ENCODE measurements at places on chromosomes 13 and 19.

- DNase-seq = no peak
Observed at GRCh38 chr13:69604698-69605097, 502.9 kb upstream of the ATXN8OS start.

GRCh38 chr19:4016903-4017638, 9.5 kb downstream of the PIAS4 start:
- DNase-seq = no peak

- DNase-seq = no peak
Observed at GRCh38 chr13:73281746-73282145, 222.9 kb downstream of the KLF5 start.

- DNase-seq = no peak
Observed at GRCh38 chr13:49304763-49305700, 57.3 kb downstream of the CDADC1 start.

DNA sequence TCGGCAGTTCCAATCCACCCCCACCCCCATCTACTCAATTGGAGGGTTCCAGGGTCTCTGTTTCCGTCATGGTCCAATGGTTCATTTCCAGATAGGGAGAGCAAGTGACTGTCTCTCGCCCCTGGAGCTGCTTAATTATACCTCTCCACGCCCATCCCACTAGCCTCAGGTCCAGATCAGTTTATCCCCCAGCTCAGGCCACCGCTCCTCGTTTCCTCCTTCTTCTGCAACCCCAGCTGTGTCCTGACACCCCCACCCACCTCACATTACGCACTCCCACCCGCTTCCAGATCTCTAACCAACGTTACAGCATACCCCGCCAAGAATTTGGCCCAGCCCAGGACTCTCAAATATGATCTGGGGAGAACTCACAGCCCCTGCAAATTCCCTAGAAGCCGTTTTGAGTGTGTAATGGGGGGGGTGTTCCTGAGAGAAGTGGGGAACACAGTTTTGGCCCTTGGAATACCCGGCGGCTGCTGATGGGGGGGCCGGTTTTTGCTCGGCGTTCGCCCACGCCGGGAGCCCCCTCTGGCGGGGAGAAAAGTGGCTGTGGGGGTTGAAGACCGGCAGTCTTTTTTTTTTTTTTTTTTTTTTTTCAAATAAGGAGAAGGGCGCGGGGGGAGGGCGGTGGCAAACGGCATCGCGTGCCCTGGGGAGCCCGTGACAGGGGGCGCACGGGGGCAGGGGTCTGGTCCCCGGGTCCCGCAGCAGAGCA, 1.7 kb upstream of the PDE4A start:
- DNase-seq = no peak

- peak; percentile 41 for DNase-seq
Observed at GRCh38 chr19:43562698-43563241, 12.6 kb downstream of the XRCC1 start.

DNA sequence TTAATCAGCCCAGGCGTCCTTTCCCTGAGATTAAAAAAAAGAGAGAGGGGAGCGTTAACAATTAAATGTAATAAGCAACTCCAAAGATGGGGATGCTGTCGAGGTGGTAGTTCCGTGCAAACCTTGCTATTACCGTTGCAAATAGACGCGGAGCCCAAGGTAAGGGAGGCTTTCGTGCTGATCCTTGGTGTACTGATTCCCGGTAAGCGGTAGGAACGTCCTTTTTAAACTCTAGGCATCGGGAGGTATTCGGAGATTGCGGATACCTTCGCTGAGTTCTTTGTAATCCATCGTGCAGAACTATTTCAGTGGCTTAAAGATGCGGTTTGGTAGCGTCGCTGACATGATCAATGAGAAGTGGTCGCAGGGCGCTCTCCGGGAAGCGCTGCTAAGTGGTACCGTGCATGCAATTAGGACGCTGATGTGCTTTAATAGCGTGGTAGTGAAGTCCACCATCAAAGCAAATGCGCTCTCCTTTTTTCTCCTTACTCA, 3.1 kb downstream of the SLITRK5 start:
- DNase-seq = no peak

DNA sequence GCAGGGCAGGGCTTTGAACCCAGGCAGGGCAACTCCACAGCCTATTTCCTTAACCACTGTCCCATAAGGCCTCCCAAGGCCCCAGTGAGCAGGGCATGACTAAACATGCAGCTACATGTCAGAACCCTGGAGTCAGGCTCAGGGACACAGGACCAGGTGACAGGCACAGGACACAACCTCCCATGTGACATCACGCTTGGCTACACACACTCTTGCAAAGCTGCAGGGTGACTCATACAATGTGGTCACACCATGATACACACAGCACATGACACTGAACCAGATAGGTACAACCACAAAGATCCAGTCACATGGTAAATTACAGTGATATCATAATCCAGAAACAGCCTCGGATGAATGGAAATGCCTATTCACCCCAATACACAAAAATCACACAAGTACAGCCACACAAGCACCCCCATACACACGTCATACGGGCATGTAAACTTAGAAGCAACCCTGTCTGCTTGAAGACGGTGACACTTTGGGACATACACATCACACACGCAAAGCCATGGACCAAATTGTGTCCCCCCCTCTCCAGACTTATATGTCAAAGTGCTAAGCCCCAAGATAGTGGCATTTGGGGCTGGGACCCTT, 14.5 kb downstream of the KLK4 start:
- DNase-seq = peak; percentile 9

GRCh38 chr13:111861766-111862366, 205.1 kb upstream of the SOX1 start:
- no peak for DNase-seq

DNA sequence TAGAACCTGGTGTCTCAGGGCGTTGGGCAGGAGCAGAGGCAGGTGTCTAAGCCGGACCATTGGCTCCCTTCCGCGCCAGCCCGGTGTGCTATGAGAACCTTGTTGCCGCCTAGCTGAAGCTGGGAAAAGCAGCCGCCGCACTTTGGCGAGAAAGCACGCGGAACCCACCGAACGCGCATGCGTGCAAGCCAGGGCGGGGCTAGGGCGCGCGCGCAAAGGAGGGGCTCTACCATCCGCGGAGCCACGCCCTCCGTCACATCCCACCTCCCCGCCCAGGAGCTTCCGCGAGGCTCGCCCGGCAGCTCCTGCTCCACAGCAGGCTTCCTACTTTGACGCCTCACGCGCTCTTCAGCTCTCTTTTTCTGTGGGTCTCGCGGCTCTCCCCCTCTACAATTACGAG, 51.3 kb downstream of the WDR87 start:
- no peak for DNase-seq

DNA sequence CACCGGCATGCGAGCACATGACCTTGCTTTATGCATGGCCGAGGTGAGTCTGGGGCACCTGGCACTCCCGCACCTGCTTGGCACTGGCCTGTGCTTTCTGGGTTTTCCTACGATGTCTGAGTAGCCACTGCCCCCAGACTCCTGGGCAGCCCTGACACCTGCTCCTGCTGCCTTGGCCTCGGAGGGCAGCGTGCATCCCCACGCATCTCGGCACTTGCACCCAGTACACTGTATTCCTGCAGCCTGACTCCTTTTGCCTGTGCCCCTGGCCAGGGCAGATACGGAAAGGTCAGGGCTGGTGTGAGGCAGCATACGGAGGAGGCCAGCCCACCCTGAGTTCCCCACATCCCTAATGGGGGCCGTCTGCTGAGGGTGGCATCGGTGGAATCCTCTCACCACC, 340.6 kb downstream of the TEX29 start:
- DNase-seq = no peak

- no peak for DNase-seq
Observed at GRCh38 chr13:59861676-59862075, 302.1 kb downstream of the DIAPH3 start.

DNA sequence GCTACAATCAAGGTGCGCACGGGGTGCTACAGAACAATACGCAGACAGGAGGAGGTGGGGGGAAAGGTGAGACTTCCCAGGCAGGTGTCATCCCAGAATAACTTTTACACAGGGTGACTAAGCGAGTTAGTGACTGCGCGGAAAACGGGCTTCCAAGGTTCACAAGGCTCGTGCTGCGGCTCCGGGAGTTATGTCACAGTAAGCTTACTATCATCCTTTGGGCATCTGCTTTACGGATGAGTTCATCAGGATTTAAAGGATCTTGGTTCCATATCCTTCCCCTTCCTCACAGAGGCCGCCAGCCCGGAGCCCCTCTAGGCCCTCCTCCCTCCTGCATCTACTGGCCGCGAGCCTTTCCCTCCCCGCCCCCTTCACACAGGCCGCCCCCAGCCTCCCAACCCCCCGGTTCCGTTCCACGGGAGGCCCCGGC, 474 bp upstream of the IFT88 start:
- DNase-seq = peak; percentile 54

DNA sequence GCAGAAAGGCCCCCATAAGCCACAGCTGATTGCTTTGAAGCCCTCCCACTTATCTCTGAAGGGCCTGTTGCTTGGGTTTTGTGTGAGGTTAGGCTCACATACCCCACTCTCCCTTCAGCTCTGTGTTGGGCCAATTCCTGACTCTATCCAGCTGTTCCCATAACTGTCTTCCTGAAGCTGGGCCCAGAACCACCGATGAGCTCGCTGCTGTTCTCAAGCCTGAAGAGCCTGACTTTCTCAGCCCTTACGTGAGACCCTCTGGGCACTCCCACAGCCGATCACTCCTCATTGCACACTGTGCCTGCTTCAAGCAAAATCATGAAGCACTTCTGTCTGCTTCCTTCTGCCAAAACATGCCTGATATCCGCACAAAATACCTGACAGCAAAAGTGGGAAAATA, 124.1 kb downstream of the CRYL1 start:
- no peak for DNase-seq

- DNase-seq = peak; percentile 14
Observed at GRCh38 chr13:83716121-83716520, 166.2 kb downstream of the SLITRK1 start.

GRCh38 chr19:49188626-49189200, 31.1 kb downstream of the TRPM4 start:
- DNase-seq = no peak

DNA sequence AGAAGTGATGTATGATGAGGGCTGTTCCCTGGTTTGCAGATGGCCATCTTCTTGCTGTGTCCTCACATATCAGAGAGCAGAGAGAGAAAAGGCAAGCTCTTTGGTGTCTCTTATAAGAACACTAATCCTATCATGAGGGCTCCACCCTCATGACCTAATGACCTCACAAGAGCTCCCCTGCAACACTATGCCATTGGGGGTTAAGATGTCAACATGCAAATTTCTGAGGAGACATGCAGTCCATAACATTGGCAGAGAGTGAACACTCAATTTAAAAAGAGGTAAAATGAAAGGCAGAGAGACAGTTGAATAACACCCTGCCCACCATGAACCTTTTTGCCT, 10.9 kb downstream of the FAM187B start:
- DNase-seq = no peak

GRCh38 chr13:50016444-50016843, 1.2 kb downstream of the KCNRG start:
- peak; percentile 60 for DNase-seq

GRCh38 chr13:37788346-37788745, 81.2 kb downstream of the TRPC4 start:
- no peak for DNase-seq

GRCh38 chr19:15893477-15893876, 4.4 kb downstream of the CYP4F2 start:
- DNase-seq = no peak

DNA sequence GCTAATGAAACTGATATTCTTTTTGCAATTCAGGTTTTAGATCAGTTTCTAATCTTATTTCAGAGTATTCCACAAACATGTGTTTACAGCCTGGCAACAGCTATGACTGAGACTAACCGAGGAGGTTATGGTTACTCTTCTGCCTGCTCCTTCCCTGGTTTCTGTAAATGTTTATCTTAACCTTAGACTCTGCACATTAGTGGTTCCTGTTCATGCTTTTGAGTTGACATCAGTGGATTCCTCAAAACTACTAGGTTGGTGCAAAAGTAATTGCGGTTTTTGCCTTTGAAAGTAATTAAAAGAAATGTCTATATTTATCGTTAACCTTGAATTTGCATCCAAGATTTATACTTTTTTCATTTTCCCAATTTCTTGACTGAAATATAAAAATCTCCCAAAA, 237.0 kb upstream of the TSHZ3 start:
- DNase-seq = no peak

GRCh38 chr13:80341101-80341755, at the start of gene SPRY2:
Gene SPRY2 (minus strand): TSS chr13:80341126. CDS start chr13:80337705, 3,421 bp downstream.
- DNase-seq = peak; percentile 97

- DNase-seq = no peak
Observed at GRCh38 chr19:10601999-10602329, 14.9 kb upstream of the AP1M2 start.

DNA sequence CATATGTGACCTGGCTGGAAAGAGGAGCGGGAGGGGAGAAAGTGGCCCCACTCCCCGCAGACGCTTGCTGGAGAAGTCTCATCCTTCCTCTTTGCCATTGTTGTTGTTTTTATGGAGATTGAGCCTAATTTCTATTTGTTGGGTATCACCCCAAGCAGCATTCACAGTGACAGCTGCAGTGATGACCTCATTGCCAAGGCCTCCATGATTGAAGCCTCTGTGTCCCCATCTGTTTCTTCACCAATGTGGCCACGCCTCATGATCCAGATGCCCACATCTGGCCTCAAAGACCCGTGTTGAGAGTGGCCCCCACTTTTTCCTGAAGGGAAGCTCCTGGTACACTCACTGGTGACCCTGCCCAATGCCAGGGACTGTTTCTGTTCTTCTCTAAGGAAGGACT, 154.2 kb downstream of the SLC7A1 start:
- no peak for DNase-seq

GRCh38 chr13:31179754-31180153, 18.1 kb upstream of the HSPH1 start:
- DNase-seq = no peak

DNA sequence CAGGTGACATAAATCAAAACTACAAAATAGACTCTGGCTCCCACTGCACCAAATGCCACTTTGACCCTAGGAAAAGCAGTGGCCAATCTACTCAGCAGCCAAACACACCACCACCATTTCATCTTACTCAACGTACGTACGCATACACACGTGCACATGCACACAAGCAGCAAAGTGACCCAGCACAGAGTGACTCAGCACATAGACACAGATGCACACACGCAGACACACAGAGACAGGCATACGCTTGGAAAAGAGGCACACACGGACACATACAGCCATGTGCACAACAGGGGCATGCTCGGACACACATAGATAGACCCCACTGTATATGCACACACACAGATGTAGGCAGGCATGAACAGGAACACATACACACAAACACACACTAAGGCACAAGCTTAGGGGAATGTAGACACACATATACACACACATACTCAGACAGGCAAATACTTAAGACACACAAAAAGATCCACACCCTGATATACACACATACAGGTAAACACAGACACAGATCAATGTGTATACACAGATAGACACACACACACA, 37.3 kb downstream of the PEPD start:
- no peak for DNase-seq

DNA sequence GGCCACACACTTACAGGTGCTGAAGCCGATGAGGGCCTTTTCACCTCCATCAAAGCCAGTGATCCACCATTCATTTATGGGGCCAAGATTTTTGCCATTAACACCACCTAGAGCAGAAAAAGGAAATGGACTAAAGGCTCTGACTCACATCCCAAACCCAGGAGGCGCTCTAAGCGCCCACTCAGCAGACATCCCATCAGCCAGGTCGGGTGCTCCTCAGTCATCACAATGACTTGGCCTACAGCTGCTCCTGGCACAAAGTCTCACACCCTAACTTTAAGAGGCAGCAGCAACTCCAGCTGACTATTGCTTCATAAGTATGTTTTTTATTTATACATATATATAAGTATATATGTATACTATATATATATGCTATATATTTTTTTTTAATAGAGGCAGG, 36.1 kb upstream of the EIF3G start:
- peak; percentile 12 for DNase-seq

- peak; percentile 13 for DNase-seq
Observed at GRCh38 chr13:66506979-66507378, 723.2 kb downstream of the PCDH9 start.
